ENCODE measurements at places on chromosomes 2 and 18. TPM values are rescaled to one million over a fixed set of nuclear protein-coding genes. Genes with fewer than 3 reads are reported as not detected.

ALPI gene
- total RNA-seq, result not detected

POTEJ gene
- not detected for total RNA-seq

CTAGE1 gene
- total RNA-seq, result not detected

FIGN gene
- 8.0 TPM for total RNA-seq

TRABD2A gene
- 0.16 TPM for total RNA-seq

- DNase-seq, result no peak
Measured at GRCh38 chr2:138930571-138930970, 150.4 kb upstream of the NXPH2 start.

GRCh38 chr2:8395718-8396117 is 286.1 kb upstream of the ID2 start:
- DNase-seq, result no peak

- DNase-seq, result no peak
Measured at GRCh38 chr2:160652236-160652635, 158.6 kb upstream of the RBMS1 start.

DNA sequence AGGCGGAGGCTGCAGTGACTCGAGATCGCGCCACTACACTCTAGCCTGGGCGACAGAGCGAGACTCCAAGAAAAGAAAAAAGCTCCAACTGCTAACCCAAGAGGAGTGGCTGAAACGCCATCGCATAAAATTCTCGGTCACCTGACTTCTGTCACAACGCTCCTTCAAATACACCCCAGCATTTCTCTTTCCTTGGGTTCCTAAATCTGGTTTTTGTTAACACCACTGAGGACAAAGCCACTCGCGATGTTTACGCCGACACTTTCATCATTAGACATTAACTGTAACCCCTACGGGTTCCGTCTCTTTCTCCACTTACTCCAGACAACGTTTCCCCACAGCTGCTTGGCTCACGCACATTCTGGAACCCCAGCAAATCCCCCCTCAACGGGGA is 679 bp downstream of the CLK1 start:
- no peak for DNase-seq

DNA sequence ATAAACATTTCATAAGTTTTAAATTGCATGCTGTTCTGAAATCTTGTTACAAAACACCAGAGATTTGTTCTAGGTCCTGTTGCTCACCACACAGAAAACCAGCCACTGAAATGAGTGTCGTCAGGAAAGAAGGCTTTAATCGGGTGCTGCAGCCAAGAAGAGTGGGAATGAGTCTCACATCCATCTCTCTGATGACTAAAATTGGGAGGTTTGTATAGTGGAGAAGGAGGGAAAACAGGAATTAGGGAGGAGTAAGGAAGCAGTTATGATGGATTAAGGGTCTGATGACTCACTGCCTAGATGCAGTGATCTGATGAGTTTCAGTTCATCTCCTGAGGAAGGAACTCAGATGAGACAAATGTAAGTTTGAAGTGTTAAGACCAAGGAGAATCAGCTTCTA is 42.1 kb upstream of the GPR39 start:
- peak; percentile 66 for DNase-seq

DNA sequence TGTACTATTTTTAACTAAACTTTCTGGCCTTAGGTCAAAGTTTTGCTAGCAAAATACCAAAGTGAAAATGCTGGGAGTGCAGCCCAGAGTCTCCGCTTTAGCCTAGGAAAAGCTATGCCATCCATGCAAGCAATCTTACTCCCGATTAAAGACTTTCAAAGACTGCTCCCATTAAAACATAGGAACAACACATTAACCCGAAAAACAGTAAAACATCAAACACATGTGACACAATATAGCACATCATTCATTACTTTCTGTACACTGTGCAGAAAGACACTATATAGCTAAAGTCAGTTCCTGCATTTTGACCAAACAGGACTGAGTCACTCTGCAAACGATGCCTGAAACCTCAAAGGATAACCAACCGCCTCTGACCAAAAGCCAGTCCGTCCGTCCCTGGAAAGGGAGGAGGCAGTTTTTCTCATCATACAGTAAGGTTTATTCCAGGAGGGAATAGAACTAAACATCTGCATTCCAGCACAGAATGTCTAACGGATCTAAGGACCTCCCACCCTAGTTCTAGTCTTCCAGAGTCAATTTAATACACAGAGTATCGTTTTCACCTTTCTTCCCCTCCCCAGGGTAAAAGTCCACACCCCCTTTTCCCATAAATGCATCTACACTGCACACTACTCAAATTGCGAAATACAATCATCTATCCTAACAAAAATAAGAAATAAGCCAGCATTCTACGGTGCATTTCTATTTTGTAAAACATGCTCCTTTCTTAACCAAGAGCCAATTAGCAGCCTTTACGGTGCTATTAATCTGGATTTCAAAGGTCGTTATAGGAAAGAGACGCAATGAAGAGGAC is 1.7 kb downstream of the ROCK2 start:
- no peak for DNase-seq

GRCh38 chr2:158009399-158009798 is 92.3 kb upstream of the UPP2 start:
- DNase-seq, result no peak

GRCh38 chr2:147530033-147530432 is 314.8 kb upstream of the ACVR2A start:
- no peak for DNase-seq

DNA sequence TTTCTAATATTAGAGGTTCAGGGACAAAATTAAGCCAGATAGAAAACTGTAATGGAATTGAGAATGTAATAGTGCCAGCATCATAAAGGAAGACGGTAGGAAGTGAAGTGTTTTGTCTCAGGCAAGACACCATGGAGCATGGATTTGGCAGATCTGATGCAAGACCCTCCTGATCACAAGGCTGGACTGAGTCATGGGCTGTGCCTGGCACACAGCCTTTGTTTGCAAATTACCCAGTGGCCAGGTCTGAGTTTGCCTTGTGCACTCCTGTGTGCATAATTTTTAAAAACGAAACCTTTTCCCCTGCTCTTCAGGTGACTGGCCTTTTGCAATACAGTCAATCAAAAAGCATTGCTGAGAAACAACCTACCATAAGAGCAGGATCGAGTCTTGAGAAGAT is 2.0 kb upstream of the UPP2 start:
- no peak for DNase-seq

GRCh38 chr18:51520676-51521180 is 323.2 kb upstream of the MEX3C start:
- DNase-seq, result no peak

GRCh38 chr2:236180831-236181453 is 12.8 kb upstream of the GBX2 start:
- peak; percentile 66 for DNase-seq
